Naive B cell (primary cell): ENCODE measurements at places on chromosomes 12 and 14.

DNA sequence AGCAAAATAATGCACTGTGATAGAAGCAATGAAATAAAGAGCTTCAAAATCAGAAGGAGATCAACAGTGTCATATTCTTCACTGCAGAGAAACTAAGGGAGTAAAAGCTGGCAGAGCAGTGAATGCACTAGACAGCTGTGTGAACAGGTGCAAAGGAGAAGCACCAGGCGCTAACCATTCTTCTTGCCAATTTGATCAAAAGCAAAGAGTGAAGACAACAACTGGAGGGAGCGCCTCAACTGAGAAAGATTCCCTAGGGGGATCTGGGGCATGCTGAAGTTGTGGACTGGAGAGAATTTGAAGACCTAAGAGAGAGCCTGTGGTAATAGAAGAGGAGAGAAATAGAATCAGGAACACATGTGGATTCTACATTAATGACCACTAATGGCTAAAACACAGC, 50.4 kb upstream of the OVCH1 start:
- DNase-seq: no peak

- no peak for DNase-seq
Observed at GRCh38 chr14:22096514-22096895, 422.9 kb upstream of the OR4E1 start.

GRCh38 chr14:42480255-42480654, 873.6 kb downstream of the LRFN5 start:
- no peak for DNase-seq

DNA sequence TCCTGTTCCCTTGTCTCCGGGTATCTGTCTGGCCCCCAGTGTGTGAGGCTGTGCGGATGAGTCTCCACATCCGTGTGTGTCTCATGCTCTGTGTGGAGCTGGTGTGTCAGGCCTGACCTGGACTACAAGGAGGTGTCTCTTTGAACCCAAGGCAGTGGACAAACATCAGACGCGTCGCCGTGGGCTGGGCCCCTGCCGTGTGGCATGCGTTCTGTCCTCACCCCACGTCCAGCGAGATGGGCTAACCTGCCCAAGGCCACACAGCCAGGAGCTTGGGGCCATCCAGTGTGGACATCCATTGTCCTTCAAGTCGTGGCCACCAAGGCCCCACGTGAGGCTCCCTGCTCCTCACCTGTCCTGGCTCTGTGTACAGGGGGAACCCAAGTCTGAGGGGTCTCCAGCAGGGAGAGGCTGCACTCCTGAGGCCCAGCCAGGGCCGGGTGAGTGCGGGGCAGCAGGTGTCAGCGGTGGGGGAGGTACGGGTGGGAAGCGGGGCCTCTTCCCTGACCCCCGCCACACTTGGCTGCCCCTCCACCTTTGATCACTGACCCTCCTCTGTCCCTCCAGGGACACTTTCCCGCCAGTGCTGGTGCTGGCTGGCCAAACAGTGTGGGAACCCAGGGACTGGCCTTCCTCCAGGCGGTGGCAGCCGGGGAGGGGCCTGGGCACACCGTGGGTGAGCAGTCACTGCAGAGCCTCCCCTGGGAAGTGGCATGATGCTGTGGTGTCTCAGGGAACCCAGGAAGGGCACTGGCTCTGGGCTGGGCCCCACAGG, 48.5 kb downstream of the CYP46A1 start:
- DNase-seq: no peak
